ENCODE measurements at places on chromosomes 16 and 17.

DNA sequence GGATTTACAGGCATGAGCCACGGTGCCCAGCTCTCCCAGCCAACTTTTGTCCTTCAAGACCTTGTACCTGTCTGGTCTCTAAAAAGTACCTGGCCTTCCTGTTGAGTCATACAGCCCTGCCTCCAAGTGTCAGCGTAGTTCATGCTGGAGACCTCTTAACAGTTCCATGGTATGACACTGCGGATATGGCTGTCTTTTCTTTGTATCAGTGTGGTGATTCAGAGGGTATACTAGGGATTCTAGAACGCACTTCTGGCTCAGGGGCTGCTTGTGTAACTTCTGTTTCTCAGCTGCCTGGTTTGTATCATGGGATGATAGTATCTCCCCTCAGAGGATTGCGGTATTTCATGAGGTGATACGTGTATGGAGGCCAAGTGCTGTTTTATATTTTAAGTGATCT lies 2.0 kb upstream of the TMEM11 start:
- no peak for DNase-seq

DNA sequence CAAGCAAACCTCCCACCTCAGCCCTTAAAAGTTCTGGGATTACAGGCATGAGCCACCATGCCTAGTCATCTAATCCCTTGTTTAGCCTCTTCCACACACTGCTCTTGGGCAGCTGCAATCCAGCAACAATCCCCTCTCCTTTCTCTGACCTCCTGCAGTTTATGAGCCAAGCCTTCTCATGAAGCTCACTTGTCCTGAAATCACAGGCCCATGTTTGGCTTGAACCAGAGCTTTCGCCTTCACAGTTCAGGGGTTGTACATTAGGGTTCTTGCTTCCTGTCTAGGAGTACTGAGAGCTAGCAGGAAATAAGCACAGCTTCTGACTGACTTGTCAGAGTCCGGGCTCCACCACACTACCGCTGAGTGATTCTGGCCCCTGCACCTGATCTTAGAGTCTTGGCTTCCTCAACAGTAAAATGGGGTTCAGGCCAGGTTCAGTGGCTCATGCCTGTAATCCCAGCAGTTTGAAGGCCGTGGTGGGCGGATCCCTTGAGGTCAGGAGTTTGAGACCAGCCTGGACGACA lies 16.3 kb downstream of the ERAL1 start:
- no peak for DNase-seq

DNA sequence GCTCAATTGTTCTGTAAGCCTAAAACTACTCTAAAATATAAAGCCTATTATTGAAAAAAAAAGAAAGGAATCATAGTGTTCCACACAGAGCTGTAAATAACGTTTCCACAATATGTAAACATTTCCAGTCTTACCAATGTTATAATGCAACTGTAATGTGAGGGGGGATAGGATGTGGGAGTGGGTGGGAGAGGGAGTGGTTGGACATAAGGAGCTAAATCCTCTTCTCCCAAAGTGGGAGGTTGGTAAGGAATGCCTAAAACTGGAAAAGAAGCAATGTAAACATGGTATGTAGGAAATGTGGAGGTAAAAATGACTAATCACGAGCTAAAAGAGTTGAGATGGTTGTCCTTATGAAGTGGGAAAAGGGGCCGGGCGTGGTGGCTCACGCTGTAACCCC lies 17.6 kb upstream of the SBK1 start:
- no peak for DNase-seq

- no peak for DNase-seq
These were observed 35.5 kb upstream of the NOL11 start for GRCh38 chr17:67682196-67682595.

DNA sequence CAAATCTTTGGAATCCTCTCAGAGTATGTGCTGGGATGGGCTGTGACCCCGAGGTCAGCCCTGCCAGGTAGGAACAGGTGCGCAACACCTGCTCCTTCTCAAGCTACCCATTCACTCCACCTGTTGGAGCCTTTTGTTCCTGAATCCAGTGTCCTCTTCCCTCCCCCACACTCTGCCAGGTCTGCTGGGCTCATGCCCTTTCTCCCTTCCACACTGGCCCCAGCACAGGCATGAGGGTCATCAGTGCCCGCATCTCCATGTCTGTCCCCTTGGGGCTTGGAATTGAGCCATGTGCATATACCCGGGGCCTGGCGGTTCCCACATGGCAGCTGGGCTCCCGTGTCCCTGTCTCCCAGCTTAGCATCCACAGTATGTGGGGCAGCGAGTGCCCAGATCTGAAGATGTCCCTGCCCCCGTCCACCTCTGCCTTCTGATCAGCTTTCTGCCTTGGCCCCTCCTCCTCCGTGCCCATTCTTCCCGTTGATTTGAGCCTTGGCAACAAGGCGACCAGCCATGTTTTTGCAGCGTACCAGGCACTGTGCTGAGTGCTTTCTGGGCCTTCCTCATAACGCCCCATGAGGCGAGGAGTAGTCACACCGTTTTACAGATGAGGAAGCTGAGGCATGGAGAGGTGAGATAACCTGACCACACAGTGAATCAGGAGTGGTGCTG lies 102.2 kb downstream of the RAP1GAP2 start:
- DNase-seq = no peak

DNA sequence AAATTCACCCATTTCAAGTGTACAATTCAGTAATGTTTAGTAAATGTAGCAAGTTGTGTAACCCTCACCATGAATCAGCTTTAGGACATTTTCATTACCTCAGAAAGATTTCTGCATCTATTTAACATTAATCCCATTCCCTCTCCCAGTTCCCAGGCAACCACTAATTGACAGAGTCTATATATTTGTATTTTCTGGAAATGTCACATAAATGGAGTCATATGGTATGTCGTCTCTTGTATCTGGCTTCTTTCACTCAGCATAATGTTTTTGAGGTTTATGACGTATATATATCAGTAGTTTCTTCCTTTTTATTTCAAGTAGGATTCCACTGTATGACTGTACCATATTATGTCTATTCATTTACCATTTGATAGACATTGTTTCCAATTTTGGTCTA lies 199.8 kb downstream of the CYB561 start:
- no peak for DNase-seq

GRCh38 chr17:61583242-61583641 lies 7.8 kb downstream of the NACA2 start:
- DNase-seq = no peak

GRCh38 chr16:68356919-68357286 lies 46.1 kb downstream of the PRMT7 start:
- DNase-seq = no peak

- no peak for DNase-seq
These were observed 575.8 kb downstream of the TOX3 start for GRCh38 chr16:51971184-51971583.

GRCh38 chr17:82973456-82974135 lies 105.8 kb upstream of the METRNL start:
- DNase-seq = no peak

GRCh38 chr17:50614471-50615051 lies 20.1 kb upstream of the ABCC3 start:
- no peak for DNase-seq

DNA sequence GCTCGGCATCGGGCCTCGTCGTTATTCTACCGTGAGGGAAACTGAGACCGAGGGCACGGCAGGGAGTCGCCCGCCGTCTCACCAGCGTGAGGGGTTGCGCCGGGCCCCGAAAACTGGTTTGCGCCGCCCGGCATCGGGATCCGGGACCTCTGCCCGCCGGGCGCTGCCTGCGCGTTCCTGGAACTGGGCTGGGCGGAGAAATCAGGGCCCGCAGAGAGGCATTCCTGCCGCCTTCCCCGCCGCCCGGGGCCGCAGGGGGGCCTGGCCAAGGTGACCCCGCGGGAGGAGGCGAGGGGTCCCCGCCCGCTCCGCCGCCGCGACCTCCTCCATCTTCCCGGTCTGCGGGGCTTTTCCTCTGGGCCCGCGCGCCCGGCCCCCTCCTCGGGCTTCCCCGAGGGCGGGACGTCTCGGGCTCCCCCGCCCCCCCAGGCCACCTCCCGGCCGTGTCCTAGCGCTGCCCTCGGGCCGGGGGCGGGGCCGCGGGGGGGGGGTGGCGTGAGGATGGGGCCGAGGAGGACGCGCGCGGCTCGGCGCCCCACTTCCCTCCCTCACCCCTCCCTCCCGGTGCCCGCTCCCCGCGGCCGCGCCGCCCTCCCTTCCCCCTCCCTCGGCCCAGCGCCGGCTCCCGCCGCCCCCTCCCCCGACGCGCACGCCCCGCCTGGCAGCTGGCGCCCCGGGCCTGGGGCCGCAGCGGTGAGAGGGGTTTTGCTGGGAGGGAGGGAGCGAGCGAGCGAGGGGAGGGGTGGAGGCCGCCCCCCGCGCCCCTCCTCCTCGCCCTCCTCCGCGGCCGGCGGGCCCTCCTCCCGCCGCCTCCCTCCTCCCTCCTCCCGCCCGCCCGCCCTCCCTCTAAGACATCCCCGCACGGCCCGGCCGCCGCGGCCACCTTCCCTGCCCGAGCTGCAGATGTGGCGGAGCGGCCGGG lies at the start of gene GLIS2:
TSS of gene GLIS2 (plus strand) at position 882 of the 922 bp plus-strand sequence. CDS start 16,214 bp downstream, outside the sequence.
- DNase-seq = peak; percentile 85

GRCh38 chr16:83743241-83743640 lies 64.5 kb upstream of the HSBP1 start:
- no peak for DNase-seq

DNA sequence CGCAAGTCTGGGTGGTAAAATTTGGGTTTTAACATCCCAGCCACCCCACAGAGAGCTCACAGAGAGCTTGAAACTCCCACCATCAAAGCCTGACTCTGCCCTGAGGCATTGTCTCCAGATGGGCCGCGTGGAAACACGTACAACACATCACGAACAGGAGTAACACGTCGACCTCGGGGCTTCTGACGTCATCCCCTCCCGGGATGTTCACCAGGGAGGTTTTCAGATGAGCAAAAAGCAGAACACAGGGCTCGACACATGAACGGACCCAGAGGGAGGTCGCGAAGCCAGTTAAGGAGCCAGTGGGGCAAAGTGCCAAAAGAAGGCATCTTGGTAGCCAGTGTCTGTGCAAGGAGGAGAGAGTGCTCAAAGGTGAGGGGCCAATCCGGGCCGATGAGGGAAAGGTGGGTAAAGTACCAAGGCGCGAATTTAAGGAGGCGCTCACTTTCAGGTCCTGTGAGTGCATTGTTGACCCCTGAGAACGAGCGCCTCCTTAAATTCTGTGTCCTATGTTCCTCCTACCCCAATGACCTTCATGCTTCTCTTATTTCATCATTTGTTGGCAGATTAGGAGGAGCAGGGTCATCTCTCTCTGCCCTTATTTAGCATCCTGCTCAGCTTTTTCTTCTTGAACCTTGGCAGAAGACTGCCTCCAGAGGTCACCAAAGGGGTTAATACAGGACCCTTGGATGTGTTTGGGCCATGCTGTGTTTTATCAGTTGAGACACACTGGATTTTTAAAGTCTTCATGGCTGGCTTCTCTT lies 5.6 kb downstream of the RCVRN start:
- DNase-seq = no peak

- DNase-seq = no peak
These were observed 56.1 kb downstream of the IRF8 start for GRCh38 chr16:85954927-85955519.

DNA sequence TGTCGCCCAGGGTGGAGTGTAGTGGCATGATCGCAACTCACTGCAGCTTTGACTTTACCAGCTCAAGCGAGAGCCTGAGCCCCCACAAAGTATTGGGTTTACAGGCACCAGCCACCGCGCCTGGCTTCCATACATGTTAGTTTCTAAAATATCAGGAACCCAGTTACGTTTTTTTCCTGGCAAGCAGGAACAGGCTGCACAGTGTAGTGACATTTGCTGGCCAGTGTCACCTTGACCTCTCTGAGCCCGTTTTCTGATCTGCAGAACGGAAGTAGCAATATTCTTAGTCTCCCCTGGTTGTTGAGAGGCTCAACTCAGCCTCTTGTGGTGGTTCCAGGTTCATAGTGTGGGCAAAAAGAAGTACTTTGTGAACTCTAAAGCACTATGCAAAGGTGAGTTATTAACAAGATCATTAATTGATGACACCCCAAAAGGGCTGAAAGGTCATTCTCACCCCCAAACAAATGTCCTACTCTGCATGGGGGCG lies 15.6 kb downstream of the IGF2BP1 start:
- no peak for DNase-seq

GRCh38 chr17:16584273-16584995 lies 15.4 kb upstream of the ZNF287 start:
- DNase-seq = peak; percentile 94

- DNase-seq = no peak
These were observed 27.1 kb downstream of the USP10 start for GRCh38 chr16:84726669-84727467.

DNA sequence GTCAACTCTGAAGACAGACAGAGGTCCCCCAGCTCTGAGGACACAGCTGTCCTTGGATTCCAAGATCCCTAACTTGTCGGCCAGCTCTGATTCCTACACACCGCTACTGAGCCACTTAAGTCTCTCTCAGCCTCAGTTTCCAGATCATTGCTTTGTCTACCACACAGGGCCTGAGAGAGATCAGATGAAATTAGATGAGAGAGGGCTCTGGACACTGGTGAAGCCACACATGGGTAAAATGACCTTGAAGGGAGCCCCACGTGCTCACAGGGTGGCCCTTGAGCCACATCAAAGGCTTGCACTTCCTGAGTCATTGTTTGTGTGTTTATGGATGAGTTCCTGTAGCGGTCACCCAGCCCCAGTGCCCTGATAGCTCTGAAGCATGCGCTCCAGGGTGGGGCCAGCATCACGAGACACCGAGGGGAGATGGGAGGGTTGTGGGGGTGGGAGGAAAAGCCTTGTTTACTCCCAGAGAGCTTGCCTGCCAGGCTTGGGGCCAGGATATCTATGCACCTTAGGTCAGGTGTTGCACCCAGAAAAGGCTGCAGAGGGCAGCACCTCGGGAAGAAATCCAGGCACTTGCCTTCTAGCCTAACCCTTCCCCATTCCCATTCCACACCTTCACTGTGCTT lies 32.7 kb upstream of the SLC6A2 start:
- no peak for DNase-seq

DNA sequence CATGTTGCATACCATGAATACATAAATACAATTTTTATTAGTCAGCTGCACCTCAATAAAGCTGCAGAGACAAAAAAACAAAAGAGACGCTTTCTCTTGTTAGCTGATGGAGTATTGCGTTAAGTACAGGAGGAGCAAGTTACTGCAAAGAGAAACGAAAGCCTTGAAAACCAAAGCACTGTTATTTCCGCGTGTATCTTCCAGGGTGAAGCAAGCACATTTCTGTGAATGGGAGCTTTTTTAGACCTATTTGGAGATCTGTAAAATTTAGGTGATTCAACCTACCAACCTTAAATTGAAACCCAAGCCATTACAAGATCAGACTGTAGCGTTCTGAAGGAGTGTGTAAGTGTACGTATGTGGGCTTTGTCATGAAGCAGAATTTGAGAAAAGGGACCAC lies 390.4 kb downstream of the SOX9 start:
- DNase-seq = no peak

Measured in left lung (tissue), 14 donors.